ENCODE measurements at places on chromosomes 12 and 14.

GRCh38 chr12:6465467-6466183 lies 4.9 kb downstream of the VAMP1 start:
- DNase-seq = no peak

- no peak for DNase-seq
These were observed 285.0 kb upstream of the RTL1 start for GRCh38 chr14:101188571-101188915.

DNA sequence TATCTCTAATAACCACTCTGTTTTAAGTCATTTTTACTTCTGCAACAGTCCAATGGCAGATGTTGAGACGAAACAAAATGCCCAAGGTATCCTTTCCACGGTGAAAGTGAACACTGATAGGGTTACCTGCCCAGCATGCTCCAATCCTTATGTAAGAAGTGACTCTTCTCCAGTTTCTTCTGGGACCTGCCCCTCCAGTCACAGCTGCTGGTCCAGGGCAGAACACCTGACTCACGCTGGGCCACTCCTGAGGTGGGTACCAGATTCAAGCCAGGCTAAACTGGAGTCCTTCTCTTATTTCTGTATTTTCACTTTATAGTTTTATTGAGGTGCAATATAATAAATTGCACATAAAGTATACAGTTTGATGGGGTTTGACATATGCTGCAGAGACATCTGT lies 16.7 kb downstream of the NT5DC3 start:
- DNase-seq = no peak

- no peak for DNase-seq
These were observed 58.2 kb downstream of the OSBPL8 start for GRCh38 chr12:76501390-76501789.

DNA sequence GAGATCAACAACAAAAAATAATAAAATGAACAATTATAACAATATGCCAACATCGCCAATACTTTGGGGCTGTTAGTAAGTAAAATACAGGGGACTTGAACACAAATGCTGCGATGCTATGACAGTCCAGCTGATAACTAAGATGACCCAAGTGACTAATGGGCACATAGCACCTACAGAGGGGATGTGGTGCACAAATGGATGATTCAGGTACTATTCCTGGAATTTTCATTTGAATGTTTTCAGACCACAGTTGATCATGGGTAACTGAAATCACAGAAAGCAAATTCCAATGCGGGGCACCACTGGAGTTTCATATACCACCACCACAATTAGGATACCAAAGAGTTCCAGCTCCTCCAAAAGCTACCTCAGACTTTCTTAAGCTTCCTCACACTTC lies 82.9 kb downstream of the RCOR1 start:
- DNase-seq = no peak

DNA sequence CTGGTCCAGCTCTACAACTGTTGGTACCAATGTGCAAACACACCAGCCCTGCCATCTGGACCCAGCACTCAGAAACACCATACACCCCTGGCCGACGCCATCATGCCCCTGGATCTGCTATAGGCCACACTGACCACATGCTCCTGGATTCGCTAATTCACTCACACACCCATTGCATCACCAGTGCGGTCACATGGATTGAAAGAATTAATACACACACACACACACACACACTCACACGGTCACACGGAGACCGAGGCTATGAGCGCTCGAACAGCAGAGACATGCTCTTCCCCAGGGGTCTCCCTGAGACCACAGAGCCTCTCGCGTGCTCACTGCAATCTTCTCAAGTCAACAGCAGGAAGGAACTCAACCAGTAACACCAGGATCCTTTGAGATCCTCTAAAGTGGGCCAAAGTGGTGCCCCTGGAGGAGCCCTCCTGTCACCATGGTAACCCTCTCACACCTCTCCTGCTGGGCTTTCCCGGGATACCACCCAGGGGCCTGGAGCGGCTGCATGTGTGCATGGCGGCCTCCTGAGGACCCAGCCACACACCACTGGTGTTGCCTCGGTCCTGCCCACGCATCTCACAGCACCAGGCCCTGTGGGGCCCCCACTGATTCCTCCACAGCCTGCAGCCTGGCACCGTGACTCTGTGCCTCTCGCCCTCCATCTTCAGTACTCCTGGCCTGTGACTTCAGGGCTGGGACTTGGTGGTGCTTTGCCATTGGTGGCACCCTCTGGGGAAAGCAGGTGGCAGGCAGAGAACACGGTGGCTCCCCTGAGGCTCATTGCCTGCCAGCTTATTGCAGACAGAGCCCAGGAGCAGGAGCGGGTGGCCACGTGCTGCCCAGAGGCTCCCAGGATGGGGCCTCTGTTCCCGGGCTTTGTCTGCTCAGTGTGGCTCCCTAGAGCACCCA lies 15.1 kb downstream of the LRTM2 start:
- DNase-seq = no peak

GRCh38 chr14:100534528-100535286 lies 52.5 kb downstream of the BEGAIN start:
- no peak for DNase-seq

DNA sequence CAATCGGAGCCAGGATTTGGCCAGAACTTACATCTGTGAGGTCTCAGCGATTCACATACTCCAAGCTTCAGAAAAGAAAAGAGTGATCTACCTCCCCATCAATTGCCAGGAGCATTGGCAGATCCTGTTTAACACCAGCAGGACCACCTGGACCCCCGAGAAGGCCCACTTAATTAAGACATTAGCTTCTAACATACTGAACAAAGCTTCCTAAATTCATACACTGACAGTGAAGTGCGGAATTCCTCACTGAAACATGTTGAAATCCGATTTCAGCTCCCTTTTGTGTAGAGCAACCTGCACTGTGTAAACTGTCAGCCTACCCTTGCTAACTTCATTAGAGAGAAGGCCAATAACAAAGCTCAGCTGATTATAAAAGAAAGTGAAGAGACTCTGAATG lies 274.0 kb downstream of the NOVA1 start:
- no peak for DNase-seq

GRCh38 chr14:50875359-50876070 lies 3.7 kb downstream of the ABHD12B start:
- no peak for DNase-seq

- DNase-seq = no peak
These were observed 24.4 kb upstream of the KITLG start for GRCh38 chr12:88604646-88605045.

- DNase-seq = no peak
These were observed 326.6 kb downstream of the PAWR start for GRCh38 chr12:79364197-79364596.

DNA sequence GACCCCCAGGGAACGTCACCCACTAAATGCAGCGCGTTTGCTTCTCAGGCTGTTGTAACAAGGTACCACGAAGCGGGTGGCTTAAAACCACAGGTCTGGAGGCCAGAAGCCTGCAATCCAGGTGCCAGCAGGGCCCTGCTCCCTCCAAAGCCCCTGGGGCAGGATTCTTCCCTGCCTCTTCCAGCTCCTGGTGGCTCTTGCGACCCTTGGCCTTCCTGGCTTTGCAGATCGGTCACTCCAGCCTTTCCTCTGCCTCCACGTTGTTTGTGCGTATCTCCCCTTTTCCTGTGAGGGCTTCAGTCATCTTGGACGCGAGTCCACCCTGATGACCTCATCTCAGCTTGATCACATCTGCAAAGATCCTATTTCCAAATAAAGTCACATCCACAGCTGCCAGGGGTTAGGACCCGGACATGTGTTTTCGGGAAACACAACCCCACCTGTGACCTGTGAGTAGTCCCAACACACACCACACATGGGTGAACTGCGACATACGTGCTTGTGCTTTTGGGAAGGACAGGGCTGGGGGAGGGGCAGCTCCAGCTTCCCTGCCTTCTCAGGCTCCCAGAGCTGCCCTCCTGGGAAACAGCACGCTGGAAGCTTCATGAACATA lies 114.5 kb upstream of the NCOR2 start:
- DNase-seq = no peak

DNA sequence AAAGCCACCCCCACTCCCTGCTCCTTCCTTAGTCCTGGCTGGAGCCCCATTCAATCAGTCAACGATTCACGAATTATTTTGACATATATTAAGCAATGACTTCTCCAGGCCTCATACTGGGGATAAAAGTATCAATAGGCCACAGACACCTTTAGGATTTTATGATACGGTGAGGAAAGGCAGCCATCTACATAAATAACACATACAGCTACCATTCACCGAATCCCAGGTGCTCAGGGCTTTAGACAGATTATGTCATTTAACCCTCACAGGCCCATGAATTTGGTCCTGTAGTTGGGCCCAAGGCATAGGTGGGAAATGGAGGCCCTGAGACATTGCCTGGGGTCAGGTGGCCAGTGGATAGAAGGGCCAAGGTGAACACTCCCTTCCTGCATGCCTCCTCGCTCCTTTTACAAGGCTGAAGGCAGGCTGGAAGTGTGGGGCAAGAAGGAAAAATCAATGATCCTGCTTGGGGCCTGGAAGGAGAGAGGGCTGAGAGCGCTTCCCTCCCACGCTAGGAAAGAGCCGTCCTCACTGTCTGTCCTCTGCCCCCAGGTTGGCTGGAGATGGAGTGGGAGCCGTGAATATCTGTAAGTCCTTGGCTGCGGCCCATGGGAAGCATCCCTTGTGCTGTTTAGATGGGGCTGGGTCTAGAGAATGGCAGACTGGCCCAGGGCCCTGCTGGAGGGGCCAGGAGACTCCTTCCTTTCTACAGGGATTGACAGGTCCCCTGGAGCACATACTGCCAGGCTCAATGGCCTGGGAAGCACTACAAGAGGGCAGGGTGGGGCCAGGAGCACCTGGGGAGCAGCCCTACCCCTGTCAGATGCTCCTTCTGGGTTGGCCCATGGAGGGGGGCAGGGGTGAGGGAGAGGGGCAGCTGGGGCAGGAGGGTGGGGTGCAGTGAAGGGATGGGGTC lies 14.8 kb downstream of the KRT7 start:
- no peak for DNase-seq

DNA sequence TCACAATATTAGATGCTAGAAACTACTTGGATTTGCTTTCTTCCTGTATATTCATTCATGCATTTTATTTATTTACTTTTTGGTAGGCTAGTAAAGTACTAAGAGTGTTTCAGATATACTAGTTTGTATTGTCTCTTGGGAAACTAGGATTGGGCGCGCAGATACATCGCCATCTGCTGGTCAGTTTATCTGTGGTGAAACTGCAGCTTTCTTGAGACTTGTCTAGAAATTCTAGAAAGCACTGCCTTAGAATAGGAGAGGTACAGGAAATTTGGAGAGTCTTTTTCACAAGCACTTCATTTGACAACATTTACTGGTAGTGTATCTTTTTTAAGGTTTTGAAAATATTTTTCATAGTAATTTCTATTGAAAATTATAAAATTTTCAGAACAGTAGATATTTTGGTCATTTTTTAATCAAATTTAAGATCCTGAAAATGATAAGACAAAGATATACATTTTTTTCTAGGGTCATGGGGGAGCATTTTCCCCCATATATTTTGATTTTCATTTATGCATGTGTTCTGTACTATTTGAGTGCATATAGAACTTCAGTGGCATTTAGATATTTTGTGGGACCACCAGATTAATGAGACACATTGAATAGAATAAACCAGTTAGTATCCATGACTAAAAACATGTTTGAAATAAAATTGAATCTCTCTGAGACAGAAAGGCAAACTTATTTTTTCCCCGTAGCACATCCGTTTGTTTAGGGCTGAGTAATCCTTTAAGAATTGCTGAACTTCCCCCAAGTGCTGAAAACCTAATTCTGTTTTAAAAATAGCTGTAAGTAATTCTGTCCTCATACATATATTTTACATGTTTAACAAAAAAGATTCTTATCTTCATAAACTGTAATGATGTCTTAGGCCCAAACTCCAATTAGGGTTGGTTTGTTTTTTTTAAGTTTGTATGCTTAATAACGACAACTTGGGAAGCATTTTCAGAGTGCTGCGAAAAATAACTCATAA lies 44.5 kb downstream of the SLC38A6 start:
- no peak for DNase-seq

- DNase-seq = no peak
These were observed 1.6 kb upstream of the CLEC14A start for GRCh38 chr14:38257507-38257906.
